Amniotic epithelial cell (primary cell): ENCODE measurements at places on chromosomes 1 and 21.
A peak's percentile ranks its signal among the peaks of the same experiment; 100 is the strongest.

GRCh38 chr21:25283720-25284119 is 323.6 kb downstream of the MRPL39 start:
- DNase-seq, result peak; percentile 33

DNA sequence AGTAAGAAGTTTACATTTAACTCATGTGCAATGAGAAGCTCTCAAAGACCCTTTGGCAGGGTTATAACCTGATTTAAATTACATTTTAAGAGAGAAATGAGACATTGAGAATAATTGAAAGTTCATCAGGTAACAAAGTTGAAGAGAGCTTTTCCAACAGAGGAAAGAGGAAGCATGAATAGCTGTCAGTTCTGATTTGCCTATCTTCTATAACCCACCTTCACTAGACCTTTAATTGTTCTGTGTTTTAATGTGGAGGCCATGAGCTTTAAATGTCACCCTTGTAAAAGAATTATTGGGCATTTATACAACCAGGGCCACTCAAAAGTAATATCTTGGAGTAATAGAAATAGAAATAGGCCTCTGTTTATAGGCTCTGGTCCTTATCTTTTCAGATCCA is 9.3 kb upstream of the FCRL1 start:
- no peak for DNase-seq

DNA sequence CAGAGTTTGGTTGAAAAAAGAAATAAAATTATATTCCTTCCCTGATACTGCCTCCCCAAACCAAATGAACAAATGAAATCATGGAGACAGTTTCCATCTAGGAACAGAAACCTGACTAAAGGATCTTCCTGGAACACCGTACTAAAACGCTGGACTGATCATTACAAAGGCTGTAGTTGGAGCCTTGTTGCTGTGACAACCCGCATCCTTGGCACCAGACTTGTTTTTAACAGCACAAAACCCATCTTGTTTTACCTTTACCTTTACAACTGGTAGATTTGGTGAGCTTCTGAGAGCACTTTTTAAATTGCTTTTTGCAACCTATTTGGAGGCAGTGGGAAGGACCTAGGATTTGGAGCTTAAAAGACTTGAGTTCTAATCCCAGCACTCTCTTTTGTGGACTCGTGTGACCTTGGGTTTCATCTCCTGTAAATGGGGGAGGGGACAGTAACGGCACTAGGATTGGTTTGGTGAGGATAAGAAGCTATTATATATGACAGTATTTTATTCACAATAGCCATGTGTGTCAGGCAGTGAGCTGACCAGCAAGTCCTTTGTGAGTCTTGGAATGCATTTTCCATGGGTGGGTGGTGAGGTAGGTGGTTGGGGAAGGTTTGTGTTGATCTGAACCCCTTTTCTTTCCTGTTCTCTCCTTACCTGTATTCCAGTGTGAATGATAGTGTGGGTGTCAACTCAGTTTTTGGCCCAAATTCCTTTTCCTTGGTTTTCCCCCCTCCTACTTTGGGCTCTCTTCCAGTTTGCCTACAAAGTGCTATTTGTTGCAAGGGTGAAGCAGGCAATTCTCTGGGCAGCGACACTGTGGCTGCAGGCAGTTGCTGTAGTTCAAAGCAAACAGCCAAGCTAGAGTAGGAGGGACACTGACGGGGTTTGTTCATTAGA is 12.6 kb downstream of the LRRC8D start:
- DNase-seq, result no peak

- no peak for DNase-seq
Measured at GRCh38 chr1:24846671-24847070, 83.4 kb downstream of the RUNX3 start.

- no peak for DNase-seq
Measured at GRCh38 chr1:181592255-181592859, 109.0 kb downstream of the CACNA1E start.

- no peak for DNase-seq
Measured at GRCh38 chr1:183331091-183331742, 87.0 kb downstream of the NMNAT2 start.

DNA sequence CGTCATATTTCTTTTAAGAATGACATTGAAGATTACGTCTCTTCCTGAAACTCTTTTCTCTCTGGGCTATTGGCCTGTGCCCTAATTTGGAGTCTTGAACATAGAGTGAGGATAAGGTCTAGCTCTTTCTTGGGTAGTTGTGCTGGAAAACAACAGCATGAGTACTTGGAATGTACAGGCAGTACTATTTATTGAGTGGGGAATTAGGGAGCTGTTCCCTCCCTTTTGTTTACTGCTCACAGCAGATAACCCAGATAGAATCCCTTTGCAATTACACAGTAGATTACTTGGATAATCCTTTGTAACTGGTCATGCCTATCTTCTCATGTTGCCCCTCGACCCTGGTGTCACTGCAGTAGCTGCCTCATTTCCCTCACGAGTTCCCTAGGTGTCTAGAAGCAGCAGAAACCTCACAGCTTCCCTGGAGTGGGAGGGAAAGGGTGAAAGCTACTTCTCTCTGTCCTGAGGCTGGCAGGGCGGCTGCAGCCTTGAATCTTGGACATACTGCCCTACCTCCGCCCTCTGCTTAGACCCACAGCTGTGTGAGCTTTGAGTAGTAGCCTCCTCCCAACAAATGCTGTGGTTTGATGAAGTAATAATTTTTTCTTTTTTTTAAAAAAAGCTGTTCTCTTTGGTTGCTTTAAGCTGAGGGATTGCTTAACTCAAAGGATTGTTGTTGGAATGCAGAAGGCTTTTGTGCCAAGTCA is 70.6 kb downstream of the FGGY start:
- peak; percentile 99 for DNase-seq

GRCh38 chr1:99315305-99315704 is 51.0 kb downstream of the PLPPR4 start:
- no peak for DNase-seq

GRCh38 chr1:109254621-109255096 is 5.3 kb downstream of the CELSR2 start:
- no peak for DNase-seq

- no peak for DNase-seq
Measured at GRCh38 chr1:44650159-44650831, 24.0 kb downstream of the TMEM53 start.

GRCh38 chr1:216702170-216702569 is 21.1 kb downstream of the ESRRG start:
- no peak for DNase-seq

DNA sequence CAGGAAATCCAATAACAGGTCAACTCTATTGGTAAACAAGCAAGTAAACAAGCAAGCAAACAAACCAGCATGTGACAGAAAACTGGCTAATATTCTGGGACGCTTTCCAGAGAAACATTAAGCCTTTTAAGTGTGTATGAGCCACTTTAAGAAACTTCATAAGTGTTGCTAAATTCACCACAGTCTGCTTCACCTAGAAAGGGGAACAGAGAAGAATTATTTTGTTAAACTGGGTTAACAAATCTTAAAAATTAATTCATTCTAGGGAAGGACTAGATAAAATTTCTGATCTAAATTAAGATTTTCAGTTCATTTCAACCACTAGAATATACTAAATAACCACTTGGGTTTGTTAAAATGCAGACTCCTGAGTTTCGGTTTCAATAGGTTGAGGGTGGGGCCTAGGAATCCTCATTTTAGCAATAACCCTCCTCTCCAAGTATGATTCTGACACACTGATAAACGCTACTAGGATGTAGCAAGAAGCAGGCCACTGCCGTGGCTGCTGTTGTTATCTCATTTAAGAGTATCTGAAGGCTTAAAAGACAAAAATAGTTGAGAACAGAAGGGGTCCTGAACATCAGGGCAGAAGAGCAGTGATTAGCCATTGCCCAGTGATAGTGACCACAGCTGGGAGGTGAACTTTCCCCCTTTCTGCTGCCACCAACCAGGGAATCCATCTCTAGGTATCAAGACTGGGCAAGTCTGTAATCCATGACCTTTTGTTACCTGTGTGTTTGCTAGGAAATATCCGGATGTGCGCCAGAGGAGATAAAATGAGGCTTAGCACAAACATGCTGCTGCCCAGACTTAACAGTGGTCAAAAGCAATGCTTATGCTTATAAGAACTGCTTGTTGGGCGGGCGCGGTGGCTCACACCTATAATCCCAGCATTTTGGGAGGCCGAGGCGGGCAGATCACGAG is 11.2 kb downstream of the CREG1 start:
- DNase-seq, result peak; percentile 13

DNA sequence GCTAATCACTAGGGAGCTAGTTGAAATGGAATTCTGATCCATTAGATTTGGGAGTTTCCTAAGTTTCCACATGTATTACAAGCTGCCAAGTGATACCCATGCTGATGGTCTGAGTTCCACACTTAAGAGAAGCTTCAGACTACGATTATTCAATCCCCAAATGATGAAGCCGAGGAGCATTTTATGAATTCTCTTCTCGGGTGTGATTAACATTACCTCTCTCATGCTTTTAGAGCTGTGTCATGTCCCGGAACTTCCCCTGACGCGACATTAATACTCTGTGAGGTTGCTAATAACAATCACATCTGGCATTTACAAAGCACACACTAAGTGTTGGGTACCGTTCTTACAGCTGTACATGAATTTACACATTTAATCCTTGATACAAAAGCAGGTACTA is 63.0 kb downstream of the KCNJ15 start:
- DNase-seq, result peak; percentile 55

GRCh38 chr1:100581096-100581705 is 43.3 kb downstream of the GPR88 start:
- DNase-seq, result no peak

DNA sequence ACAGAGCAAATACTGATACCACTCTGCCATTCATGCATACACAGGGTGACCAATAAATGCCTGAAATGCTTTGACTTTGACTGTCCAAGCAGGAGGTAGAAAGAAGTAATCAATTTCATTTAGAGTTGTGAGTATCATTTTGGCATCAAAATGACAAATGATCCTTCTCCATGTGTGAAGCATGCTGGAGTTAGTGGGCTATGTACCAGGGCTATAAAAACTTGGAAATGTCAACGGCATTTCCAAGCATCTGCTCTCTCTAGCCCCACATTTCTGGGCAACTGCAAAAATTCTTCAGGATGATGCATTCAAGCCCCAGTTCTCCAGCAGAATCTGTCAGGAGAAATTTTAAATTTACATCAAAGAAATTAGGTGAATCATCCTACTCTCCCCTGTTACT is 208.4 kb upstream of the PTBP2 start:
- no peak for DNase-seq

GRCh38 chr21:36479415-36480402 is at the start of gene CLDN14:
TSS of gene CLDN14 (minus strand) at chr21:36480122. CDS start at chr21:36461695, 18,427 bp downstream.
- no peak for DNase-seq

GRCh38 chr1:212944229-212944901 is 6.0 kb upstream of the VASH2 start:
- DNase-seq, result no peak

- DNase-seq, result no peak
Measured at GRCh38 chr1:22090867-22091266, 38.4 kb downstream of the CDC42 start.

DNA sequence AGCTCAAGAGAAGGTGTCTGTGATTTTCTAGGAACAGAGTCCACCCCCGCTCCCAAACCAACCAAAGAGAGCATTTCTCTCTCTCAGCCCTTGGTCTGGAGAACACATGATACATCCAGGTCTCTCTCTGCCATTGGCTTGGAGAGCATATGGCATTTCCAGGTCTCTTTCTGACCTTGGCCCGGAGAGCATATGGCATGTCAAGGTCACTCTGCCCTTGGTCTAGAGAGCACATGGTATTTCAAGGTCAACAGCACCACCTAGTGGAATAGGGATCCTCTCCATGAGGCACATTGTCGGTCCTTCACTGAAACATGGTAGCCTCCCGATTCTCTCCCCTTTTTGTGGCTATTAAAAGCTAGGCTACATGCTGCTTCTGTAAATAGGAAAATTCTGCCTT is 437.7 kb upstream of the OLFM3 start:
- peak; percentile 1 for DNase-seq

DNA sequence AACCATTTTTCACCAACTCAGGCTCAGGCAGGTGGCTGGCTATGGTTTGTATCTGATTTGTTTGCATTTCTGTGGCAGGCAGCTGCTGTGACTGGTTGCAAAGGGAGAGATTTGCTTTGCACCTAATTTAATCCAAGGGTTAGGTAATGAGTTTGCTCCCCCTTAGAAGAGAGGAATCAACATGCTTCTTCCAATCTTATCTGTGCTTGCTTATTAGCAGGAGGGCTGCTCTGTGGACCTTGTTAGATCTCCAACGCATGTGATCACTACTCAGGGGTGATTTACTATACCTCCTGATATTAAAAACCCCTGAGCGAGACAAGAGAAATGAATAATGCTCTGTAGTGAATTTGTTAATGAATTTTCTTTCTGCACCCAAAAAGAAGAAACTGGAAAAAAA is 20.5 kb downstream of the OLFML3 start:
- DNase-seq, result no peak

GRCh38 chr1:230807561-230808280 is 60.5 kb downstream of the CAPN9 start:
- DNase-seq, result no peak

DNA sequence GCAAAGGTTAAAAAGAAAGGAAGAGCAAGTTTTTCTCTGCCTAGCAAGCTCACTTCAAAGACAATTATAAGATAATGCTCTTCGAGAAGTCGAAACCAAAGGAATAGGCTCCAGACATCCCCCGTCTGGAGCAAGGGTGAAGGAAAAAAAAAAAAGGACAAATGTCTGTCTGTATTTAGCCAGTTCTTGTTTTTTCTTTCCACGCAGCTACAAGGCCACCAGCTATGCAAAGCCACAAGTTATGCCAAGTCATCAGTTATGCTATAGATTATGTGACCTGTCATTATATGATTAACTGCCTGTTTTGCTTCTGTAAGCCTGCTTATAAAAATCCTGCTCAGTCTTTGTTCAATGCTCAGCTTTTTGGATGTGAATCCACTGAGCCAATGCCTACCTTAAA is 2.4 kb upstream of the THEM5 start:
- no peak for DNase-seq
